ENCODE measurements at places on chromosomes 1 and 21. TPM values are rescaled to one million over a fixed set of nuclear protein-coding genes. Genes with fewer than 3 reads are reported as not detected.
A peak's percentile ranks its signal among the peaks of the same experiment; 100 is the strongest.

The LYPD8 gene
- total RNA-seq = 407 TPM

GRCh38 chr1:223363057-223363855 lies 720 bp downstream of the SUSD4 start:
- peak; percentile 9 for DNase-seq

DNA sequence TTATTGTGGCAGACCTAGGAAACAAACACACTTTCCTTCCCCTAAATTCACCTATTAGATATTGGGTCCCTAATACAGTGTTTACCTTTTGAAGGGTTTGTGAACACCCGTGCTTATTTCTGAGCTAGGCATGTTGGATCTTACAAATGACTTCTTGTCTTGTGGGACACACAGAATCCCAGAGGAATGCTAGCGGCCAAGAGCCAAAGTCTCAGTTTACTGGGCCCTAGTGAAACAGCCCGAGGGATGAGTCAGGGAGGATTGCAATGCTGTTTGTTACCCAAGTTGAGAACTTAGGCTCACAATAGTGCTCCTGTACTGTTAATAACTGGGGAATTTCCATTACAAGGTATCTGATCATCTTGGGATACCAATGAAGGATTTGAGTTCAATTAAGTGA lies 100.1 kb upstream of the AKT3 start:
- no peak for DNase-seq

GRCh38 chr1:114248162-114248561 lies 94.5 kb upstream of the SYT6 start:
- DNase-seq = no peak

All from left colon (tissue), 2 donors.